Activated naive CD4-positive, alpha-beta T cell treated with anti-CD3 and anti-CD28 coated beads, Interleukin-2, amount 10 ng/mL, durations not matched to agents 7 days and 5 days (primary cell): ENCODE measurements at places on chromosomes 5 and 9.

DNA sequence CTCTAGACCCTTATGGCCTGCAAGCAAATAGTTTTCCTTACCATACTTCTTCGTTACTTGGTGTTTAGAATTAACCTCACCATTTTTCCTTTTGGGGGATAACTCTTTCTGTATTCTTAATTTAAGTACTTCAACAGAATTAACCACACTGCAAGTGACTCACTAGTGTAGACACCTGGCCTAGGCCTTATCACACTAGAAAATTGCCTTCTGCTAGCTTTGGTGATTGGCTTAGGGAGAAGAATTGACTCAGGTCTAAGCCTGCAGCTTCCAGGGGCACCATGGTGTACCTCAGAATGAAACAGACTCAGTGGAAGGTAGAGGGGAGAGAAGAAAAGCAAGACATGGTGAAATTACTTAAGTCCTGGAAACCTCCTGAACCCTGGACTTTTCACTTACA, 112.8 kb upstream of the HMHB1 start:
- no peak for DNase-seq

GRCh38 chr5:113344973-113345940, 89.5 kb downstream of the TSSK1B start:
- no peak for DNase-seq

DNA sequence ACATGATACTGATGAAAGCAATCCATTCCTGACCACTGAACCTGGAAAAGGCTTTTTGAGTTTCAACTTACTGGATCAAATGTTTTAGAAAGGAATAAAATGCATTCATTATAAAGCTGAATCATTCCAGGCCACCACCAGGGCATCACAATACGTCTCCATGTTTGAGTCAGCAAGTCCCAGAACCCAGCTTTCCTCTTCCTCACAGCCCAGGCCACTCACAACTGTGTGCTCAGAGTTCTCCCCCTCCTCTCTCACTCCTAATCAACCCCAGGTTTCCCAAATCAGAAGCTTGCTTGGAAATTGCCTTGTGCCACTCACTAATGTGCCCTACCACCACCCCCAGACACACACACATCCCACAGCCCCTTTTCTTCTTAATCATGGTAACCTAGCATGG, 91.7 kb downstream of the GNA14 start:
- DNase-seq = no peak

DNA sequence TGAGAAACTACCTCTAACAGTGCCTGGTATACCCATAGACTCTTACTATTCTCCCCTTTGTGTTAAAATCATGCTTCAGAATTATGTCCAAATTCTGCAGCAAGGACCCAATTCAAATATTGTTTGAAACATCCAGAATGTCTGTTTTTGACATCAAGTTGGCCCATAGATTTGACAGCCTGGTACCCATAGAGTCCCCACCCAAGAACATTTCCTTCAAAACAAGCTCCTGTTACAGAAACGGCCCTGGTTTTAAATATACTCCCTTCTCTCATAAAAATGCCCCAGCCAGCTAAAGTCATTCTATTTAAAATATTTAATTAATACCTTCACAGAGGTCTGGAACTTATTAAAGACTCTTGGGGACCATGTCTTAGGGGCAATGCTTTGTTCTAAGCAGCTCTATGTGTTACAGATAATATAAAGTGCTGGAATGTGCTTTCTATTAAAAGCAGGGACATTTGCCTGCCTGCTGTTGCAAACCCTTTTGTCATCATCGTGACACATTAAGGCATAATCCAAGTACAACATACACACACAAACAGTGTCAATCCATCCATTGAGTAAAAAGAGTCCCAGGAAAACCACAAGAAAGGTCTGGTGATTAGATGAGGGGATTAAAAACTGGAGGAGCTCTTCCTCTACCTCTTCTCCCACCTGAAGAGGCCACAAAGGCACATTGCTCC, 321.7 kb downstream of the MLLT3 start:
- no peak for DNase-seq

DNA sequence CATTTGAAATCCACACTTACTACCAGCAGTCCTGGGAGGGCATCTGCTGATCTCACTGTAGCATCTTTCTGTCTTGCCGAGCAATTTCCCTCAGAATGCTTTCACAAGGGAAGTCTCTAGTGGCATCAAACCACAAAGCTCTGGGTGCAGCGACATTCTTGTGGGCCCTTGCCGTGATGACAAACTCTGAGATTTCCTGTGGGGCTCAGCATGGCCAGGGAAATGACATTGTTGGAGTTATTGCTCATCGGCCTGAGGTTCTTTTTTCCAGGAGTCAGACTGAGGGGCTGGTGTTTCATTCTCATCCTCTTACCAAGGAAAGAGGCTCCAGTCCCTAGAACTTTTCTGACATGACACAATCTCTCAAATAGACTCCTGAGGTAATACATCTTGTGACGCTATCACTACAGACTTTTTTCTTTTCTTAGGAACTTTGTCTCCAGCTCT, 51.4 kb downstream of the PFDN1 start:
- DNase-seq = peak; percentile 84
